ENCODE measurements at places on chromosomes 4 and X.

- no peak for DNase-seq
Observed at GRCh38 chr4:106851726-106852125, 184.4 kb downstream of the DKK2 start.

- no peak for DNase-seq
Observed at GRCh38 chr4:186192066-186192612, 772 bp downstream of the CYP4V2 start.

DNA sequence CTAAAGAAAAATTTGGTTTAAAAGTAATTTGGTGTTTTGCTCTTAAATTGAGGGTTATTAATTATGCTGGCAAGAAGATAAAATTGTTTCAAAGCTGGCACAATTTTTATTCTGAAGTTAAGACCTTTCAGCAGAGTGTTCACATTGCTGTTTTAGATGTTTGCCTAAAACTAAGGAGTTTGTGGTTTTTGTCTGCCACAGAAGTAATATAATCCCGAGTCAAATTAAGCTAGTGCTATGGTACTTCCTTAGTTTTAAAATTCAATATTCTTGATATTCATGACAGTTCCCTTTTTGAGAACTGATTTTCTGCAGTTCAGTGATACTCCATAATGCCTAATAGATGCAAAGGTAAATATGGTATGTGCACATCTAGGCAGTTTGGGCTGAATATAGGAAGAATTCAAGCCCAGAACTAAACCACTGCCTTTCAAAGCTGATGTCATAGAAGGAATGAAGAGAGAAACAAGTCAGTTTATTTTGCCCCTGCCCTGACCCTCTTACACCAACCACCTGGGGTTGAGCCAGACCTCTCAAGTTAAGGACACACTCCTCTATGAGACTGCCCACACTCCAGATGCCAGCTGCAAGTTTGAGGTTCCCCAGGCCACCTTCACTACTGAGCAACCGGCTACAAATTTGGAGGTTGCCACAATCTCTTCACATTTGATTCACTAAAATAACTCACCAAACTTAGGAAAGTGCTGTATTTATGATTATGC lies 32.1 kb upstream of the VEGFC start:
- no peak for DNase-seq

- DNase-seq: no peak
Observed at GRCh38 chr4:163762741-163763140, 268.3 kb downstream of the TMA16 start.

GRCh38 chrX:109966246-109966645 lies 36.7 kb upstream of the TMEM164 start:
- DNase-seq: no peak

DNA sequence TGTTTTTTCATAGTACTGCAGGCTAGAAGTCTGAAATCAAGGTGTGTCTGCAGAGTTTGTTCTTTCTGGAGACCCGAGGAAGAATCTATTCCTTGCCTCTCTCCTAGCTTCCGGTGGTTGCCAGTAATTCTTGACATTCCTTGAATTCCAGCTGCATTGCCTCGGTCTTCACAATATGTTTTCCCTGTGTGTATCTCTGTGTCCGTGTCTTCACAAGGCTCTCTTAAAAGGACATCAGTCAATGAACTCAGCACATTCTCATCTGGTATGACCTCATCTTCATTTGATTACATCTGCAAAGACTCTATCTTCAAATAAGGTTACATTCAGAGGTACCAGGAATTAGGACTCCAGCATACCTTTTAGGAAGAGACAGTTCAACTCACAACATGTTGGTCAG lies 163.4 kb downstream of the BANK1 start:
- DNase-seq: no peak
